ENCODE measurements at places on chromosomes 5 and 9.

DNA sequence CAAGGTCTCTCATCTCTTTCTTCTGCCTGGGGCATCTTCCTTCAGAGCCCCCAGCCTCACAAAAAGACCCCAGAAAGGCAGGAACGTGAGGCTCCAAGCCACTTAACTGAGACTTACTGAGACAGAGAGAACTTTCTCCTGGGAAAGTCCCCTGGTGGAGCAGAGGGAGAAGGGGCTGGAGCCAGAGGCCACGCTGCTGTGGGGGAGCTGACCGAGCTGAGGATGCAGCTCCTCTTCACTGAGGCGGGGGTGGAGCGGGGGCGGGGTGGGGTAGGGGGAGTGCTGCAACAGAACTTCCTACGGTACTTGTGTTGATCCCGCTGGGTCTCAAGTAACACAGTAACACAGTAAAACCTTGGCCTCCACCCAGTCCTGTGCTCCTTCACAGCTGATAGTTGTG lies 204.0 kb downstream of the FSTL4 start:
- DNase-seq = no peak

DNA sequence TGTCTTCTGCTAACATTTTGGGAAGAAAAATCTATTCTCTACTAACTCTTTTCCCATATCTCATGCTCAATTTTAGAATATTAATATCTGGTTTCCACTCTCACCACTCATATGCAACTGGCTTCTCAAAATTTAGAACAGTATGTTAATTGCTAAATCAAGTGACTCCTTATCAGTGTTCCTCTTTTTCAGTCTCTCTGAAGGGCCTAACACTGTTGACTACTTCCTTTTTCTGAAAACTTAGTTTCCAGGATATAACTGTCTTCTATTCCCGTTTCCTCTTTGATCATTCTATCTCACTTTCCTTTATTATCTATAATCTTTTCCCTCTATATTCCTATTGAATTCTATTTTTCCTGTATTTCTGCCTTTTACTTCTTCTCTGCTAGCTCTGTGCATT lies 1717.2 kb upstream of the C9orf72 start:
- DNase-seq = no peak

DNA sequence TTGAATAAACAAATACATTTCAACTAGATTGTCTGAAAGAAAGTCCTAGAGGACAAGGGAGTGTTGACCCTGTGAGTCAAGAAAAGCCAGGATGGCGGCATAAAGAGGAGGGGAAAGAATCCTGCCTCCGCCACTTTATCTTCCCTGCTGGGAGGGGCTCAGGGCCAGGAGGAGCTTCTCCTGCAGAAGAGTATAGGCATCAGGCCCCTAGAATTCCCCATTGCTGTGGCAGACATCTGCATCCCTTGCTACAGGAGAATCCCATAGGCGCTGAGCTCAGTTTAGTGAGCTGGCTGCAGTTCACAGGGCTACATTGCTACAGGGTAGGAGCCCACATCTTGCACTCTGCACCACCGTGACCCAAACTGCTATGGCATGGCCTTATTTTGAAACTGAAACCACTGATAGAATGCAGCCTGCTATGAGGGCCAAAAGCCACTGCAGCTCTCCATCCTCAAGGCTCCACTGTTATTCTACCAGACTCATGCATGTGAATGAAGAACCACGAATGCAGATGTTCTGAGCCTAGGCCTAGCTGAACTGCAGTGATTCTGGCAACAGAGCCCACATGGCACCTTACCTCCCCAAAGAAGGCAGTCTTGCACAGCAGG lies 941.4 kb upstream of the CTNND2 start:
- no peak for DNase-seq

DNA sequence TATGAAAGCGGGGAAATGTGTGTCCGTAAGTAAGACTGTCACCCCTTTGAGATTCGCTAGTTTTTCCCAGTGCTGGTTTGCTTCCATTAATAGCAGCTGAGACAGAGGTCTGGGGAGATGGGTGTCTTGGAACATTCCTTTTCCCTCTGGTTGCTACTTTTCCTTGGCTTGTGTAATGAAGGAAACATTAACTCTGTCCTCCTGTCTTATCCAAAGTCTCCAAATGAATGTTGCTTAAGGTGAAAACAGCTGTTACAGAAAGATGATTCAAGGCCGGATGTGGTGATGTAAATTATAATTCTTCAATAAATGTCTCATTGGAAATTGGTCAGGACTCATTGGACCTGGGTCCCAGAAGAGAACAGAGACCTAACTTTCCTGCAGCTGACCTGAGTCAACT lies 50.0 kb downstream of the MEGF10 start:
- no peak for DNase-seq

- no peak for DNase-seq
These were observed 48.9 kb upstream of the NRARP start for GRCh38 chr9:137350696-137351584.

- DNase-seq = peak; percentile 2
These were observed 1259.8 kb downstream of the PTPRD start for GRCh38 chr9:9352877-9353481.

- DNase-seq = peak; percentile 79
These were observed 13.3 kb downstream of the SLC25A46 start for GRCh38 chr5:110751902-110752762.

DNA sequence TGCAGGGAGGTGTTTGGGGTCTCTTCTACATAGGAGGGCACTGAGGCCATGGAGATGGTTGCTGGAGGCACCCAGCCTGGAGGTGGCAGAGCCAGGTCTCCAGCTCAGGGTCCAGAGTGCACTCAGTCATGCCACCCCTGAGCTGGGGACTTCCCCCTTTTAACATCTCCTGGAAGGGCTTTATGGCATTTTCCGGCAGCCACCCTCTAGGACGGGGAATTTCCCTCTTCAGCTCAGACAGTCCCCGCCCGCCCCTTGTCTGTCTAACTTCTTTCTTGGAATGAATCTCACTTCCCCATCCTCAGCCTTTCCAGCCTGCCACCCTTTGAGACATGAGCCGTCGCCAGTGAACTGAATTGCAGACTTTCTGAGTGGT lies 49.9 kb downstream of the COL15A1 start:
- no peak for DNase-seq

- DNase-seq = no peak
These were observed 20.4 kb downstream of the FNIP1 start for GRCh38 chr5:131776450-131776849.

- no peak for DNase-seq
These were observed 40.0 kb downstream of the PIK3R1 start for GRCh38 chr5:68255305-68256120.

DNA sequence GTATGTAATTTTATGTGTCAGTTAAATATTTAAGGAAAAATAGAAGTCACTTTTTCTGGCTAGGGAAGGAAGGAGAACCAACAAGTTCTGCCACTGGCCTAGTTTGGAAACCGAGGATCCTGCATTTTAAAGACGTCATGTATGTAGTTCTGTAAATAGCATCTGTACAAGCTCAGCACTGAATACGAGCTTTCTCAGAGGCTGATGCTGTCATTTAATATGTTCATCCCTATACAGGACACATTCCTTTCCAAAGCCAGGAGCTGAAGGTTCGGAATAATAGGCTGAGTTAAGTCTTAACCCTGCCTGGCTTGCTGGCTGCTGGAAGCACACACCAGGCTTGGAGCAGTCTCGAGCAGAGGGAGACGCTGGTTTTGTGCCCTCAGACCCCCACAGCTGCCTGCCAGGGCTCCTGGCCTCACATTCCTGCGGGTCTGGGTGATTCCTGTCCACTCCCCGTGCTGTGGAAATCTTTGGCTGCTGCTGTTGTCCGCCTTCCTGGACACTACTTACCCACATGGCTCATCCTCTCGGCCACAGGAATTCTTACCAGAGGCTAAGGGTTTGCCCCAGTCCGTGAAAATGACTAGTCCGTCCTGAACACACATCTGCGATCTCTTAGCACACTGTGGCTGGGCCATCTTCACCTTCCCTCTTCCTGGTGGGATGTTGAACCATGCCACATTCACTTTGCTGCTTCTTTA lies 36.6 kb downstream of the SLC46A2 start:
- no peak for DNase-seq

DNA sequence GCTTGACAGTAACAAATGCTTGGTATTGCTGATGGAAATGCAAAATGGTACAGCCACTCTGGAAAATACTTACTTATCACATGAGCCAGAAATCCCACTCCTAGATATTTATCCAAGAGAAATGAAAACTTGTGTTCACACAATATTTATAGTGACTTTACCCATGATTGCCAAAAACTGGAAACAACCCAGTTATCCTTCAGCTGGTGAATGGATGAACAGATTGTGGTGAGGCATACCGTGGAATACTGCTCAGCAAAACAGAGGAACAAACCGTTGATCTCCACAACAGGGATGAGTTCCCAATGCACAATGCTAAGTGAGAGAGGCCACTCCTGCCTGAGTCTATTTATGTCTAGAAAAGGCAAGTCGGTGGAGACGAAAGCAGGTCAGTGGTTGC lies 40.5 kb upstream of the LRRC14B start:
- DNase-seq = no peak

GRCh38 chr5:15630441-15630840 lies 130.5 kb downstream of the FBXL7 start:
- no peak for DNase-seq

DNA sequence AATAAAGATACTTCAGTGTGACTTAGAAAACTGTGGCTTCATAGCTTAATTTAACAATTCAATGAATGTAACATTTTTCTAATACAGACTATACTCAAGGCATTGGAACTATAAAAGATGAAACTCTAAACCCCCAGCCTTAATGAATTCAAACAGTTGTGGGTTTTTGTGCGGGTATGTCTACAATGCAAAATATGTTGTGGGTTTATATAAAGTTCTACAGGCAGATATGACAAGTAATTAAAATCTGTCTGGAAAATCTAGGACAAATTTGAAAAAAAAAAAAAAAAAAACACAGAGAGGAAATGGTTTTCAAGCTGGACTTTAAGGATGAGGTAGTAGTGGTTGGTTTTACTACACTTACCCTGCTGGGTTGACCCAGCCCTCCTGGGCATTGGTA lies 467.5 kb upstream of the TLE4 start:
- peak; percentile 11 for DNase-seq

- DNase-seq = no peak
These were observed 13.1 kb downstream of the PMPCA start for GRCh38 chr9:136423432-136424146.

DNA sequence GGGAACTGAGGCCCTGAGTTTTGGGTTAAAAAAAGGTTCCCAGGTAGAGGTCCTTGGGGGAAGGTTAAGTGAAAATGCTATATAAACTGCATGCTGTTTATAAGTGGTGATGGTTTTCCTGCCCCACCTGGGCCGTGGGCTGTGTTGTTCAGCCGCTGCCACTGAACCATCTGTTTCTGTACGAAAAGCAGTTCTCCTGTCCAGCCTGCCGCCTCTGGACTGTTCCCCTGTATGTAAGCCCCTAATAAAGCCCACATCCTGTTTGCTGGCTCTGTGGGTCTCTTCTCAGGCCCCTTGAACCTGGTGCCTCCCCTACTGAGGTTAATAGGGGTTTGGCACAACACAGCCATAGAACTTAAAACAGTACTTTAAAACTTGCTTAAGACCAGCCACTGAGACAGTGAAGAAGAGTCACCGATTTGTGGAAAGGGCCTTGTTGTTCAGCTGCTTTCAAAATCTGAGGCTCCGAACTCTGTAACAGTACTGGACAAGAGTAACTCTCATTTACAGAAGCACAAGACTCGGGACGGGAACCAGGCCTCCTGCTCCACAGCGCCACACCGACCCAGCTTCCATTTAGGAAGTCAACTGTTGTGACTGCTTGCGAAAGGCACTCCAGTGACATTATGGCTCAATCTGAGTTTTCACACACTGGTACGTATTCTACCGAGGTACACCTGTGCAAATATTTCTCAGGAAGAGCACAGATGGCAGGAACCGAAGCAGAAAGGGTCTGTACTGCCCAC lies 192.5 kb downstream of the CDK5RAP2 start:
- no peak for DNase-seq

DNA sequence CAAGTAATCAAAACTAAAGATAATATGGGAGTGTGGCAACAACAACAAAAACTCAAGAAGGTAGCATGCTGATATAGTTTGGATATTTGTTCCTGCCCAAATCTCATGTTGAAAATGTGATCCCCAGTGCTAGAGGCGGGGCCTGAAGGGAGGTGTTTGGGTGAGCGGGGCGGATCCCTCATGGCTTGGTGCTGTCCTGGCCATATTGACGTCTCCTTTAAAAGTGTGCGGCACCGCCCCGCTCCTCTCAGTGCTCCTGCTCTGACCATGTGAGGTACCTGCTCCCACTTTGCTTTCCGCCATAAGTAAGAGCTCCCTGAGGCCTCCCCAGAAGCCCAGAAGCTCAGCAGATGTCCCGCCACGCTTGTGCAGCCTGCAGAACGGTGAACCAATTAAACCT lies 25.6 kb downstream of the MED27 start:
- no peak for DNase-seq

DNA sequence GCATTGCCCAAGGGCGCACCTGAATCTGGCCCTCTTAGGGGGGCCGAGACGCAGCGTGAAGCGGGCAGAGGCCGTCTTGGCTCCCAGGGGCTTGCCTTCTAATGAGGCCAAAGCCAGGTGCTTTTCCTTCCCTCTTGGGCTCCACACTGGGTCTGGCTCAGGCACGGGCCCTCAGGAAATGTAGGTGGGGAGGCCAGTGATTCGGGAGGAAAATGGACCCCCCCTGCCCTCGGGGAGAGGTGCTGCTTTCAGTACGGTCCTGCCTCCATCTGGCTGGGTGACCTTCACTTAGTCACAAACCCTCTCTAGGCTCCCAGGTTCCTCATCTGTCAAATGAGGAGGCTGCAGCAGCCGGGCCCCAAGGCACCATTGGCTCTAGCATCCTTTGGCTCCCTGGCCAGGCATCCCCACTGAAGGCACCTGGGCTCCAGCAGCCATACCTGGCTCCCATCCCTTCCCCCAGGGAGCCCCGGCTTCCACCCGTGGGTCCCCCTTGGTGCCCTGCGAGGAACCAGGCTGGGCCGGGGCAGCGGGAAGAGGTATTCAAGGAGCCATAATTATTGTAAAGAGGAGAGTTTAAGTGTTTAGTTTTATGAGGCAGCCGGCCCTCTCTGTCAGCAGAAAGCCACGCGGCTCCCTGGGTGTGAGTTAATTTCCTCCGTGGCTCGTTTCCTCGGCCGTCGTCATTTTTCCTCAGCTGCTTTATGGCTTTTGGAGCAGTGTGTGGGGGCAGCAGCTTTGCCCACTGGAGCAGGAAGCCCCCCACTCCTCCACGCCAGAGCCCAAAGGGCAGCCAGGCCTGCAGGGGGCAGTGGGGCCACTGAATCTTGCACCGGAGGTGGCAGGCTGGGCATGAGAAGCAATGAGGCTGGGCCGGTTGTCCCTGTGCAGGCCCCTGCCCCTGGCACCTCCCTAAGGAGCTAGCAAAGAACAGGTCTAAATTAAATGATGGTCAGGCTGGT lies 24.9 kb upstream of the UNC5A start:
- no peak for DNase-seq

- no peak for DNase-seq
These were observed 375.8 kb downstream of the TAF11L14 start for GRCh38 chr5:18010053-18010452.

- DNase-seq = no peak
These were observed 30.6 kb upstream of the TRIM32 start for GRCh38 chr9:116656501-116656971.

GRCh38 chr5:89353837-89354551 lies 471.0 kb upstream of the MEF2C start:
- DNase-seq = no peak

GRCh38 chr5:5736007-5736406 lies 313.5 kb downstream of the ICE1 start:
- no peak for DNase-seq

All from iris pigment epithelial cell (primary cell).